ENCODE measurements at places on chromosomes 11 and 22.

DNA sequence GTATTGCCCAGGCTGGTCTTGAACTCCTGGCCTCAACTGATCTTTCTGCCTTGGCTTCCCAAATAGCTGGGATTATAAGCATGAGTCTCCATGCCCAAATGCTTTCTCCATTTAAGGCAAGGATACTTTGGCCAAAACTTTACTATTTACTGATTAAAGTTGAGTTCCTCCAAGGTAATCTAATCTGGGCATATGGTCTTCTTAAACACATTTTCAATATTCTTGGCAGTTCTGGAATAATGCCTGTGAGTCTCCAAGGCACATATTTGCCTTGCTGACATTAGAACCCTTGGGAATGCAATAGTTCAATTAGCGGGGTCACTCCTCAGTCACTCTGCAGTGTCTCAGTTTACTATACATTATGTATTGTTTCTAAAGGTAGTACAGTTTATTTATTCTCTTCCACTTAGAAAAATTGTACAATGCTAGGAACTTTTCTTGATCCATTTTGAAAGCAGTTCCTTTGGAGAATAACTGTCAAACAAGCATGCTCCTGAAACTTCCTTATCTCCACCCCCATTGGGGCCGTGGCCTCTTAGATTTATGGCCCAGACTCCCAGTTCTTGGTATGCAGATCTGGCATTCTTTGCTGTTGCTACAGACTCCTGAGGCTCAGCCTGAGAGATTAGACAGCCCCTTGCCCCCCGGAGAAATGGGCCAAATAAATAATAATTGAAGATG lies 13.1 kb upstream of the RAB38 start:
- no peak for DNase-seq

- DNase-seq = peak; percentile 26
Observed at GRCh38 chr11:116517584-116517983, 255.2 kb downstream of the BUD13 start.

GRCh38 chr11:20634044-20634443 lies 34.6 kb downstream of the SLC6A5 start:
- no peak for DNase-seq

DNA sequence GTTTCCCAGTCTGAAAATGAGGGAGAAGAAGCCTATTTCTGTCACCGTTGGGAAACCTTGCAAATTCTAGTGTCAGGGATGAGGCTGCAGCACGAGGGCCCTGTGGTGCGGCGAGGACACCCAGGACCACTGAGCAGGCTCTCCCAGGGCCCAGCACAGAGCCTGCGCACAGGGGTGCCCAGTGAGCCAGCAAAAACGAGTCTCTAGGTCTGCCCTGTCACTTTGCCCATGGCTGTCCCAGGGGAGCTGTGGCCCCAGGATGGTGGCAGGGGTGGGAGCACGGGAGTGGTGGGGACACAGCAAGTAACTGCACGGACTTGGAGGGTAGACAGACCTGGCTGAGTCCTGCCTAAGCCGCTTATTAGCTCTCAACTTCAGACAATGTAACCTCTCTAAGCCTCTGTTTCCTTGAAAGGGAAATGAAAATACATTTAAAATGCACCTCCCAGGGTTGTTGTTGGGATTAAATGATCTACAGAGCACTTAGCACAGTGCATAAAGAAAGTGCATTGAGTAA lies 44.2 kb downstream of the DSCAML1 start:
- DNase-seq = no peak

- no peak for DNase-seq
Observed at GRCh38 chr11:107275632-107276031, 182.0 kb downstream of the CWF19L2 start.

GRCh38 chr11:69218946-69219720 lies 63.4 kb downstream of the SMIM38 start:
- peak; percentile 43 for DNase-seq

- DNase-seq = peak; percentile 51
Observed at GRCh38 chr22:48885919-48886305, 941.8 kb downstream of the BRD1 start.
